ENCODE measurements at places on chromosomes 3 and 15. TPM values are rescaled to one million over a fixed set of nuclear protein-coding genes. Genes with fewer than 3 reads are reported as not detected.

GRCh38 chr3:151329363-151329762 is at the start of gene P2RY13:
TSS of gene P2RY13 (minus strand) at chr3:151329549. CDS start at chr3:151329528, 21 bp downstream.
- H3K27ac ChIP-seq = no peak within 1 kb of the TSS
- DNase-seq = no peak
- no peaks in the 10 kb centered on the region for H3K27me3 ChIP-seq
- no peaks in the 10 kb centered on the region for H3K36me3 ChIP-seq

DNA sequence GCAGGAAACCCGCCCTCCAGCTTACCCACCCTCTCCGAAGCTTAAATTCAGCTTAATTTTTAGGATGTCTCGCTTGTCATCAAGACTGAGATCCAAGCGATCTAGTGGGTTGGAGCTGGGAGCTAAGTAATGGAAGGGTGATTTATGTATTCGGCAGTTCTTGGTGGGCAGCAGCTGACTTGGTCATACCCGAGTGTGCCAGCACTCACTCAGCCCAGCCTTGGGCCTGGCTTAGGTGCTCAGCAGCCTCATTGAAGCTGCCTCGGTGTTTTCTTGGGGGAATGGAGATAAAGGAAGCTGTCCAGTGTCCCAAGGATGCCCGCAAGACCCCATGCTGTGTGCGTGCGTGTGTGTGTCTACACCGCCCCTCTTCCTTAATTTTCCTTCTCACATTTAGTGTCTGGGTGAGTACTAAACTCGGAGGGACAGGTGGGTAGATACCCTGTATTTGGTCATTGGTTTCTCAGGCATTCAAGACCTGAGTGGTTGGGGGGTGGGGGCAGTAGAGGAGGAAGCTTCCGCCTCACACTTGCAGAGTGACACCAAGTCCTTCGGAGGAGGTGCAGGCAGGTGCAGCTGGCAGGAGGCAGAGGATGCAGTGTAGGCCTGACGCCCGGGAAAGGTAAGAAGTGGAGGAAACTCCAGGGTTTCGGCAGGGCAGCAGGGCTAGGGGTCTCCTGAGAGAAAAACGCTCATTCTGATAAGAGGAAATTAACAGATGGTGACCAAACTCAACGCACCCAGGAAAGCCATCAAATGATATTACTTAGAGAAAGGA is 92.8 kb downstream of the PCSK6 start:
- no peak for DNase-seq
- peaks cover 9% of the 10 kb centered on the region for H3K4me1 ChIP-seq
- H3K27ac ChIP-seq = no peak overlapping the region

DNA sequence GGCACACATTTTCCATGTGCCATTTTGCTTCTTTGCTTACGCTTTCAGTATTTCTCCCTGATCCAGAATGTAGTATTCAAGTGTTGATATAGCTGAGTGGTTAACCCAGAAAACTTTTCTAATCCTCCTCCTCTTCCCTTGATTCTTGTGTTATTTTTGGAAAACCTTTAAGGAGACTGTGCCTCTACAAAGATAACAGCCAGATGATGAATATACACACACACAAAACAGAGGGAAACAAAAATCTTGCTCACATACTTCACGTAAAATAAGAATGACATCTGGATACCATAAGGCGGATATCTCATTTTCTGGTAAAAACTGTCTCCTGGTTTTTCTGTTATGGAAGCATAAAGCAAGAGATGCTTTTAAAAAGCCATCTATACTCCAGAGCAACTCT is 295.8 kb upstream of the THBS1 start:
- H3K4me3 ChIP-seq = no peak overlapping the region
- no peaks in the 10 kb centered on the region for H3K4me1 ChIP-seq

- DNase-seq = no peak
- no peaks in the 10 kb centered on the region for H3K4me1 ChIP-seq
- H3K4me3 ChIP-seq = no peak overlapping the region
- H3K27me3 ChIP-seq = no peaks in the 10 kb centered on the region
Observed at GRCh38 chr3:7075117-7075516, 214.2 kb downstream of the GRM7 start.

- no peaks in the 10 kb centered on the region for H3K27me3 ChIP-seq
- no peak overlapping the region for H3K27ac ChIP-seq
- no peak overlapping the region for H3K4me3 ChIP-seq
- H3K36me3 ChIP-seq = no peaks in the 10 kb centered on the region
Observed at GRCh38 chr3:120364101-120364500, 14.9 kb upstream of the LRRC58 start.

DNA sequence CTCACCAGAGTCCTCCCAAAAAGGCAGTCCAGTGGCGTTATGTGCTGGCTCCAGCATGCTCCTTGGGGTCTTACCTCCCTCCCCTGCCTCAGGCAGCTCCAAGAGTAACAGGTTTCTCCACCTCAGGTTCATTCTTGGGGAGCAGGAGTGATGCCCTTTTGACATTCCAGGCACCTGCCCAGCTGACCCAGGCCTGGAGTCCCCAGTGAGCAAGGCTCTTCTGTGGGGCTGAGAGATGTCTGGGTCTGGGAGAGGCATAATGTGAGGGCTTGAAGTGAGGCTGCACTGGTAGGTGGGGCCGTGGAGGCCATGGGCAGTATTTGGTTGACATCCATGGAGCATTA is 15.3 kb downstream of the PXYLP1 start:
- H3K27ac ChIP-seq = no peak overlapping the region
- no peaks in the 10 kb centered on the region for H3K36me3 ChIP-seq
- no peaks in the 10 kb centered on the region for H3K27me3 ChIP-seq
- peaks cover 7% of the 10 kb centered on the region for H3K4me1 ChIP-seq
- no peak for DNase-seq
- H3K4me3 ChIP-seq = no peak overlapping the region

- H3K4me3 ChIP-seq = no peak overlapping the region
- H3K36me3 ChIP-seq = no peaks in the 10 kb centered on the region
- H3K27me3 ChIP-seq = no peaks in the 10 kb centered on the region
- H3K27ac ChIP-seq = no peak overlapping the region
- no peaks in the 10 kb centered on the region for H3K4me1 ChIP-seq
Observed at GRCh38 chr3:18308096-18308650, 117.0 kb downstream of the SATB1 start.

- no peak for DNase-seq
- no peaks in the 10 kb centered on the region for H3K27me3 ChIP-seq
- no peaks in the 10 kb centered on the region for H3K36me3 ChIP-seq
- H3K4me1 ChIP-seq = peaks cover 4% of the 10 kb centered on the region
Observed at GRCh38 chr15:47620960-47621681, 96.2 kb upstream of the SEMA6D start.

- no peak overlapping the region for H3K4me3 ChIP-seq
- peaks cover 3% of the 10 kb centered on the region for H3K36me3 ChIP-seq
- no peak for DNase-seq
- peaks cover 29% of the 10 kb centered on the region for H3K4me1 ChIP-seq
- no peak overlapping the region for H3K27ac ChIP-seq
Observed at GRCh38 chr15:67130166-67130565, 64.8 kb downstream of the SMAD3 start.

GRCh38 chr15:78752492-78753358 is 58.5 kb downstream of the ADAMTS7 start:
- peaks cover 4% of the 10 kb centered on the region for H3K36me3 ChIP-seq
- H3K4me3 ChIP-seq = no peak overlapping the region
- no peak for DNase-seq
- H3K27ac ChIP-seq = no peak overlapping the region
- H3K27me3 ChIP-seq = no peaks in the 10 kb centered on the region

- no peak overlapping the region for H3K27ac ChIP-seq
- no peaks in the 10 kb centered on the region for H3K27me3 ChIP-seq
- H3K4me3 ChIP-seq = no peak overlapping the region
- no peak for DNase-seq
Observed at GRCh38 chr3:25009665-25010064, 418.4 kb upstream of the RARB start.

GRCh38 chr3:192629429-192629828 is 97.9 kb downstream of the FGF12 start:
- H3K4me3 ChIP-seq = no peak overlapping the region
- no peak for DNase-seq
- H3K36me3 ChIP-seq = no peaks in the 10 kb centered on the region
- H3K4me1 ChIP-seq = no peaks in the 10 kb centered on the region
- H3K27me3 ChIP-seq = no peaks in the 10 kb centered on the region

- H3K4me3 ChIP-seq = no peak overlapping the region
- H3K27ac ChIP-seq = no peak overlapping the region
- no peaks in the 10 kb centered on the region for H3K36me3 ChIP-seq
- peaks cover 66% of the 10 kb centered on the region for H3K4me1 ChIP-seq
- H3K27me3 ChIP-seq = peaks cover 14% of the 10 kb centered on the region
Observed at GRCh38 chr15:75197062-75197630, 4.5 kb upstream of the C15orf39 start.

DNA sequence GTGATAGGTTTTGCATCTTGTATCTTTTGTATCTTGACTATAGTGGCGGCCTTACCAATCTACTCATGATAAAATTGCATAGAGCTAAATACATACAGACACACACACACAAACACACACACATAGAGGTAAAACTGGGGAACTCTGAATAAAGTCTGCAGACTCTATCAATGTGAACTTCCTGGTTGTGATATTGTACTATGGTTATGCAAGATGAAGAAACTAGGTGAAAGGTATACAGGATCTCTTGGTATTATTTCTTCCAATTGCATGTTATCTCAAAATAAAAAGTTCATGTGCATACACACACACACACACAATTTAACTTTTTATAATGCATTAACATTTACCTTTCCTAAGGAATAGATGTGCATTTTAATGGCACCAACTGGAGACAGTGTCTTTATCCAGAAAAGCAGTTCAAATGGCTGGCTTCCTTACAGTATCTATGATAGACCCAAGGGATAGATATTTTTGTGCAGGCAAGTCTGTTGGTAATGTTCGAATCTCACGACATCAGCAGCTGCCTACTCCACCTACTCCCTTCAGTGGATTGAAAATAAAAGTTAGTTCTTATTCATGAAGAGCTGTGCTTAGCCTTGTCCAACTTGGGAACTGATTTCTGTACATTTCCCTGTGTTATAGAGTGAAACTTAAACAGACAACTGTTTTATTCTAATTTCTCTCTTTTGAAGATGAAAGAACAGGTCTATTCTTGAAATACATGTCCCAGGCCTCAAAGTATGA is 46.9 kb upstream of the SPRED1 start:
- H3K4me3 ChIP-seq = no peak overlapping the region
- no peak for DNase-seq
- no peak overlapping the region for H3K27ac ChIP-seq
- H3K4me1 ChIP-seq = no peaks in the 10 kb centered on the region
- H3K27me3 ChIP-seq = no peaks in the 10 kb centered on the region

DNA sequence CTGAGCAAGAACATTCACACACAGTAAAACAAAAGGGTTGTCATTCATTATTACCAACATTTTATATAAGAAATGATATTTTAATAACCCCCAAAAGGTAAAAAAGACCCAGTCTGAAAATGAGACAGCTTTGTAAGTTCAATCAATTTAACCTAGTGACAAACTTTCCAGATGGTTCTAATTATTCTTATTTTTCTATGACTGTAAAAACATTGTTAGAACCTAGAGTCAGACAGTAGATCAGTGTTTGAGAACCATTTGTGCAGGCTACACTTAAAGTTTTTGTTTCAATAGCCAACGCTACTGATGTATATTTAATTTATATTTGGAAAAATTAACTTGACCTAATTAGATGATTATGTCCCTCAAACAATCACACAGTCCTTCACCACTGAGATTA is 708.4 kb upstream of the CBLB start:
- H3K27me3 ChIP-seq = no peaks in the 10 kb centered on the region
- H3K36me3 ChIP-seq = no peaks in the 10 kb centered on the region
- no peak overlapping the region for H3K27ac ChIP-seq
- no peak overlapping the region for H3K4me3 ChIP-seq
- no peaks in the 10 kb centered on the region for H3K4me1 ChIP-seq

DNA sequence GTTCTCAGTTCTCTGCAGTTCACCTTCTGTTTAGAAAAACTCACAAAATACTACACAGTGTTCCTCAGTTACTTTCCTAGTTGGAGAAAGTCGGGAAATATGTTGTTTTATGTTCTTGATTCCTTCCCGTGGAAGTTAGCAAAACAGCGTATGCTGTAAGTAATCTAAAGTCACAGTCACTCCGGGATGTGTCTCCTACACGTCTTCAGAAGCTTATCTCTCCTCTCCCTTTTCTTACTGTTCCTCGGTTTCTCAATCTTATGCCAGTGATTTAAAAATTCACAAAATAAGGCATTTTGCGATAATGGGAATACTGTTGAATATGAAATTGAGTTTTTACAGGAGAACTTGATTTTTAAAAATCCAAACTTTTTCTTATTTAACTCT is 1.7 kb downstream of the HEG1 start:
- peaks cover 5% of the 10 kb centered on the region for H3K27me3 ChIP-seq
- peak overlapping the region; percentile 81 for H3K27ac ChIP-seq
- peaks cover 30% of the 10 kb centered on the region for H3K4me1 ChIP-seq
- DNase-seq = no peak

- H3K4me3 ChIP-seq = no peak overlapping the region
- no peaks in the 10 kb centered on the region for H3K27me3 ChIP-seq
- H3K27ac ChIP-seq = no peak overlapping the region
- peaks cover 30% of the 10 kb centered on the region for H3K4me1 ChIP-seq
- DNase-seq = peak; percentile 45
- peaks cover 6% of the 10 kb centered on the region for H3K36me3 ChIP-seq
Observed at GRCh38 chr3:195123281-195123691, 147.7 kb downstream of the XXYLT1 start.

- H3K27ac ChIP-seq = no peak overlapping the region
- H3K27me3 ChIP-seq = no peaks in the 10 kb centered on the region
- no peak overlapping the region for H3K4me3 ChIP-seq
Observed at GRCh38 chr3:126050050-126050392, 33.9 kb downstream of the SLC41A3 start.

GRCh38 chr3:127074900-127075360 is 92.0 kb downstream of the PLXNA1 start:
- peaks cover 2% of the 10 kb centered on the region for H3K27me3 ChIP-seq
- DNase-seq = no peak
- H3K27ac ChIP-seq = no peak overlapping the region
- no peak overlapping the region for H3K4me3 ChIP-seq
- no peaks in the 10 kb centered on the region for H3K36me3 ChIP-seq

DNA sequence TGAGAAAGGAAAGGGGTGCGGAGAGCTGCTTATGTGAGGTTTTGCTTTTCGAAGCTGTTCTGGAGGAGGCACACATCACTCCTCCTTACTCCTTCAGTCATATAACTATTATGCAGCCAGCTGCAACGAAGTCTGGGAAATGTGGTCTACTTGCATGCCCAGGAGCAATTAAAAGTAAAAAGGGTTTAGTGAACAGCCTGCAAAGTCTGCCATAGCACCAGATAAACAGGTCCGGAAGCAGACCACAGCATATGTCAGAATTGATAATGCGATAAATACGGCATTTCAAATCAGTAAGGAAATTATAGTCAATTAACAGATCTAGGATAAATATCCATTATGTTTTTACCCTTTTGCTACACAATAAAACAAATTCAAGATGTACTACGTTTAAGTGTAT is 99.5 kb downstream of the POLR2M start:
- H3K27me3 ChIP-seq = no peaks in the 10 kb centered on the region
- no peak overlapping the region for H3K4me3 ChIP-seq
- no peak overlapping the region for H3K27ac ChIP-seq

- peaks cover 6% of the 10 kb centered on the region for H3K4me1 ChIP-seq
- no peak overlapping the region for H3K27ac ChIP-seq
- peaks cover 2% of the 10 kb centered on the region for H3K27me3 ChIP-seq
Observed at GRCh38 chr15:68373028-68373427, 58.9 kb downstream of the ITGA11 start.

Gene DUOXA2
- total RNA-seq = not detected

Gene IGSF10
- 9.7 TPM for total RNA-seq

Gene ERICH6
- 0.33 TPM for total RNA-seq

Gene TUSC7
- not detected for total RNA-seq

Gene USF3
- 16.3 TPM for total RNA-seq

Gene NPAP1
- total RNA-seq = 0.69 TPM

Gene ACKR4
- total RNA-seq = 1.1 TPM

Gene FILIP1L
- 8.4 TPM for total RNA-seq

Gene TMEM45A
- 31.3 TPM for total RNA-seq

Gene SKOR1
- total RNA-seq = 3.0 TPM

Gene AMOTL2
- total RNA-seq = 82.9 TPM

Gene ITIH3
- total RNA-seq = 2.0 TPM

Gene TIMP4
- 6.2 TPM for total RNA-seq

Gene LRRC58
- total RNA-seq = 29.1 TPM

Gene CPLX3
- total RNA-seq = 0.20 TPM

Gene MESP2
- not detected for total RNA-seq

Gene YEATS2
- 43.3 TPM for total RNA-seq

Measured in spinal cord (tissue), 10 donors.